ENCODE measurements at places on chromosomes 7 and 10.

DNA sequence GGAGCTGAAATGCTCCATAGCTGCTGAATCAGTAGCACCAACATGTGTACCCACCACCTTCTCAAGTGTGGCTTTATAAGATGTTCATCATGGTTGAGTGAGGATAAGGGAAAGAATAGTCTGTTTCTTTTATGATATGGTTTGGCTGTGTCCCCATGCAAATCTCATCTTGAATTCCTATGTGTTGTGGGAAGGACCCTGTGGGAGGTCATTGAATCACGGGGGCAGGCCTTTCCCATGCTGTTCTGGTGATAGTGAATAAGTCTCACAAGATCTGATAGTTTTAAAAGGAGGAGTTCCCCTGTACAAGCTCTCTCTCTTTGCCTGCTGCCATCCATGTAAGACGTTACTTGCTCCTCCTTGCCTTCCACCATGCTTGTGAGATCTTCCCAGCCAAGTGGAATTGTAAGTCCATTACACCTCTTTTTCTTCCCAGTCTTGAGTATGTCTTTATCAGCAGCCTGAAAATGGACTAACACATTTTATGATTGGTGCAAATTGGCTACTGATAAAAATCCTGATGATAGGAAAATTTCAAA lies 799.9 kb downstream of the TNS3 start:
- DNase-seq = no peak

DNA sequence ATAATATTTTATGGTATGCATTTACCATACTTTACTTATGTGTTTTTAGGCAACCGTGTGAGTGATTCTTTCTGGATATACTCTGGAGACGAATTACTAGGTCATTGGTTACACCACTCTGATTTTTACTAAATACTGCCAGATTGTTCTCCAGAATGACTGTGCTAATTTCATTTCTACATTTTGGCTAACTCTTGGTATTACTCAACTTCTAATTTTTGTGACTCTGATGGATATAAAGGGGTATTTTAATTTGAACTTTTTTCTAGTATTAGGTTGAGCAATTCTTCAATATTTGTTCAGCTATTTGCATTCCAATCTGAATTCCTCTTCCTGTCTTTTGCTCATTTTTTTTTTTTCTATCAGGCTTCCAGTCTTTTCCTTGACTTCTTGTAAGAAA lies 223.6 kb downstream of the MDFIC start:
- peak; percentile 92 for DNase-seq

- no peak for DNase-seq
Observed at GRCh38 chr7:41692251-41692650, 10.6 kb downstream of the INHBA start.

DNA sequence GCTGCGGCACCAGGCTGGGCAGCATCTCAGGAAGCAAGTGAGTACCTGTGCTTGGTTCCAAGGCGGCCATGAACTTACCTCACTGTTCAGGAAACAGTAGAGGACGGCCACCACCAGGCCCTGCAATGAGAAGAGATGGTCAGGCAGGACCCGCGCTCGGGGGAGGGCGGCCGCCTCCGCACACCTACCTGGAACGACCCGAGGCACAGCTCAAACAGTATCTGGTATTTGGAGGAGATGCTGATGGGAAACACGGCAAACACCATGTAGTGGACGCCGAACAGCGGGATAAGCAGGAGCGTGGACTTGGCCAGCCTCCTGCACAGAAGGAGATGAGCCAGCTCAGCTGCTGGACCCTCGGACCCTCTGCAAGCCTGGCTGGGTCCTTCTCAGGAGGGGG lies 112.9 kb downstream of the VIPR2 start:
- DNase-seq = no peak

DNA sequence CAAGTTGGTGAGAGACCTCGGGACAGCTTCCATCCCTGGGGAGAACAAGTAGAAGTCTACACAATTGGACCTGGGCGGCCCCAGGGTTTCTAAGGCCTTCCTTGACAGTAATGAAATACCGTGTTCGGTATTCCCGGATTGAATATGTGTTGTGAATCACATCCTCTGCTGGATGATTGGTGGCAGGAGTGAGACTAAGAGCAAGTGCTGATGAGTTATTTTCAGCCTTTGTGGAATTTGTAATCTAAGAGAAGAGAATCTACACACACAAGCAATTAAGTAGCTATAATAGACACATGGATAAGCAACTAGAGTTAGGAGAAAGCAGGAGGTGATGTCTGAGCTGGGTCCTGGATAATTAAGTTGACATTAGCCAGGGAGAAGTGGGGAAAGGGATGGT lies 64.8 kb upstream of the VWC2 start:
- DNase-seq = no peak

DNA sequence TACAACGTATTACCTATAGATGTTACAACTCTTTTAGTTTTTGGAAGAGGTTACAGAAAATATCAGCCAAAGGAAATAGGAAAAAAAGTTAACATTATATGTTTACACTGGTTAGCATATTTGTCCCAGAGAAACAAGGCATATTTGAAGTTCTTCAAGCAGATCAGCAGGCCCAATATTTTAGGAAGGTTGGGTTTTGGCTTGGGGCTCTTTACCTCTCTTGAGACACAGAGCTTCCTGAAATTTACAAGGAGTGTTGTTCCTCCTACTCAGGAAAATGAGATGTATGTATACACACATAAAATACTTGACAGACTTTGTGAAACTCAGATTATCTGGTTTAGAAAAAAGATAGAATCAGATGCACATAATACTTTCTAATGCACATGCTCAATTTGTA lies 323.6 kb downstream of the HGF start:
- no peak for DNase-seq

DNA sequence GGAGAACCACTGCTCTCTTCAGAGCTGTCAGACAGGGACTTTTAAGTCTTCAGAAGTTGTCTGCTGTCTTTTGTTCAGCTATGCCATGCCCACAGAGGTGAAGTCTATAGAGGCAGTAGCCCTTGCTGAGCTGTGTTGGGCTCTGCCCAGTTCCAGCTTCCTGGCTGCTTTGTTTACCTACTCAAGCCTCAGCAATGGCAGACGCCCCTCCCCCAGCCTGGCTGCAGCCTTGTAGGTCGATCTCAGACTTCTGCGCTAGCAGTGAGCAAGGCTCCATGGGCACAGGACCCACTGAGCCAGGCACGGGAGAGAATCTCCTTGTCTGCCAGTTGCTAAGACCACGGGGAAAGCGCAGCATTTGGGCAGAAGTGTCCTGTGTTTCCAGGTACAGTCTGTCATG lies 12.1 kb upstream of the CPA2 start:
- no peak for DNase-seq

DNA sequence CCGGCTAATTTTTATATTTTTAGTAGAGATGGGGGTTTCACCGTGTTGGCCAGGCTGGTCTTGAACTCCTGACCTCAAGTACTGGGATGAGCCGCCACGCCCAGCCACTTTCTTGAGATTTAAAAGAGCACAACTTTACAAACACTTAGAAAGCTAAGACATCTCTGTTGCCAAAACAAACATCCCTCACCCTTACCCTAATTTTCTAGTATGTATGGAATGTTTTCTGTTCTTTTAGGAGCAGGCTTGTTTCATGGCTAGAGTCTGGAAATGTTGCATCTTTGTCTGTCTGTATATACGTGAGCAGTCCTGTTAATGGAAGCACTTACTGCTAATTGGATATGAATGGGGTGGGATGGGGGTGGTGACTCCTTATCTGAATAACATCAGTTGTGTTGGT lies 2.9 kb downstream of the OLAH start:
- DNase-seq = peak; percentile 58

- DNase-seq = no peak
Observed at GRCh38 chr7:100369105-100369504, 4.2 kb upstream of the PILRA start.

DNA sequence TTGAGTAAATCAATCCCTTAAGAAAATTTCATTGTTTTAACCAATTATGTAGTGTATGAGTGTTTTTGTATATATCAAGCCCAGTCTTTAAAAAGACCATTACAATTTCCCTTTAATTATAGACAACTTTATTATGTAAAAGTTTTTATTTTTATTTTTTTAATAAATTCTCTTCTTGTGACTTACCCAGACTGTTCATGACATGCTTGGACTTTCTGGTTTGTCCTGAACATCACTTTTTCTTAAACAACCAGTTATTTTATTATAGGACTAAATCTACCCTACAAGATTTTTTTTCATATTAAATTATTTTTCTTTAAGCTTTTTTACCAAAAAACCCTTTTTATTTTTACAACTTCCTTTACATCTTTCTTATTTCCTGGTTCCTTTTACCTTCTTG lies 410.4 kb downstream of the ATRNL1 start:
- no peak for DNase-seq

DNA sequence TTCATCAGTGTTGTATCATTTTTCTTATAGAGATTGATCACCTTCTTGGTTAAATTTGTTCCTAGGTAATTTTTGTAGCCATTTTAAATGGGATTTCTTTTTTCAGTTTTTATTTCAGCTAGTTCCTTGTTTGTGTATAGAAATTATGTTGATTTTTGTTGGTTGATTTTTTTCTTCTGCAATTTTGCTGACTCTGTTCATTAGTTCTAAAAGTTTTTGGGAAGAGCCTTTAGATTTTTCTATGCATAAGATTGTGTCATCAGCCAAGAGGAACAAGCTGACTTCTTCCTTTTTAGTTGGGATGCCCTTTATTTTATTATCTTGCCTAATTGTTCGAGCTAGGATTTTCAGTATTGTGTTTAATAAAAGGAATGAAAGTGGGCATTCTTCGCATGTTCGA lies 222.2 kb upstream of the TEX47 start:
- no peak for DNase-seq

GRCh38 chr10:113959383-113959760 lies 84.3 kb upstream of the ADRB1 start:
- DNase-seq = no peak

DNA sequence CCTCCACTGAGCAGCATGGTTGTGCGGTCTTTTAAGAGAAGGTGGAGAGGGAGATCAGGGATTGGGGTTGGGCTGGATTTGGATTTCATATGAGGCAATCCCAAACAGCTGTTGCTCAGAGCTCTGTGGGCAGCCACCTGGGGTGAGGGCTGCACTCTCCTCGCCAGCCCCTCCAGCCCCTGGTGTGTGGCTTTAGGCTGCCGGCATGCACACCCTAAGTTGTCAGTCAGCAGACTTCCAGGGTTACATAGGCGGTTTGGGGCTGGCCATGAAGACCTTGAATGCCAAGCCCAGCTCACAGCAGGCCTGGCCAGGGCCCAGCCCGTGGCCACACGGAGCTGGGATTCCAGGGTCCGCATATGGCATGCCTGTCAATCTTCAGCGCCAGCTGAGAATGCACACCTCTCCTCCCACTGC lies 54.8 kb downstream of the ZMIZ1 start:
- peak; percentile 54 for DNase-seq

GRCh38 chr10:26579256-26580063 lies 118.0 kb upstream of the PDSS1 start:
- no peak for DNase-seq

DNA sequence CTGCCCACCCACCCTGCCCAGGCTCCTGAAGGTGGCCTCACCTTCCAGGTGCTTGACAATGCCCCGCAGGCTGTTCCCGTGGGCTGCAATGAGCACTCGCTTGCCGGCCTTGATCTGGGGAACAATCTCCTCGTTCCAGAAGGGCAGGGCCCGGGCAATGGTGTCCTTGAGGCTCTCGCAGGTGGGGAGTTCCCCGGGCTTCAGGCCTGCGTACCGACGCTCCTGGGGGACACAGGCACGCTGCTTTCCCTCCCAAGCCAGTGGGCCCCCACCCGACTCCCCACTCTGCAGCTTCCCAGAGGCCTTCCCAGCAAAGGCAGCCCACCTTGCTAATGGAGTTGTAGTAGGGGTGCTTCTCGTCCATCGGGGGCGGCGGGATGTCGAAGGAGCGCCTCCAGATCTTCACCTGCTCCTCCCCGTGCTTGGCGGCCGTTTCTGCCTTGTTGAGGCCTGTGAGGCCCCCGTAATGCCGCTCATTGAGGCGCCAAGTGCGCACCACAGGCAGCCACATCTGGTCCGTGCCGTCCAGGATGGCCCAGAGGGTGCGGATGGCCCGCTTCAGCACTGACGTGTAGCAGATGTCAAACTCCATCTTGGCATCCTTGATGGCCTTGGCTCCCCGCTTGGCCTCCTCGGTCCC lies 456 bp downstream of the PGAM2 start:
- no peak for DNase-seq

- DNase-seq = peak; percentile 79
Observed at GRCh38 chr7:27745064-27745583, 5.2 kb downstream of the TAX1BP1 start.

- no peak for DNase-seq
Observed at GRCh38 chr7:78542981-78543380, 744.4 kb downstream of the PHTF2 start.

GRCh38 chr10:61166065-61166464 lies 222.1 kb upstream of the RHOBTB1 start:
- no peak for DNase-seq

GRCh38 chr7:144775749-144776148 lies 60.1 kb downstream of the TPK1 start:
- DNase-seq = no peak

DNA sequence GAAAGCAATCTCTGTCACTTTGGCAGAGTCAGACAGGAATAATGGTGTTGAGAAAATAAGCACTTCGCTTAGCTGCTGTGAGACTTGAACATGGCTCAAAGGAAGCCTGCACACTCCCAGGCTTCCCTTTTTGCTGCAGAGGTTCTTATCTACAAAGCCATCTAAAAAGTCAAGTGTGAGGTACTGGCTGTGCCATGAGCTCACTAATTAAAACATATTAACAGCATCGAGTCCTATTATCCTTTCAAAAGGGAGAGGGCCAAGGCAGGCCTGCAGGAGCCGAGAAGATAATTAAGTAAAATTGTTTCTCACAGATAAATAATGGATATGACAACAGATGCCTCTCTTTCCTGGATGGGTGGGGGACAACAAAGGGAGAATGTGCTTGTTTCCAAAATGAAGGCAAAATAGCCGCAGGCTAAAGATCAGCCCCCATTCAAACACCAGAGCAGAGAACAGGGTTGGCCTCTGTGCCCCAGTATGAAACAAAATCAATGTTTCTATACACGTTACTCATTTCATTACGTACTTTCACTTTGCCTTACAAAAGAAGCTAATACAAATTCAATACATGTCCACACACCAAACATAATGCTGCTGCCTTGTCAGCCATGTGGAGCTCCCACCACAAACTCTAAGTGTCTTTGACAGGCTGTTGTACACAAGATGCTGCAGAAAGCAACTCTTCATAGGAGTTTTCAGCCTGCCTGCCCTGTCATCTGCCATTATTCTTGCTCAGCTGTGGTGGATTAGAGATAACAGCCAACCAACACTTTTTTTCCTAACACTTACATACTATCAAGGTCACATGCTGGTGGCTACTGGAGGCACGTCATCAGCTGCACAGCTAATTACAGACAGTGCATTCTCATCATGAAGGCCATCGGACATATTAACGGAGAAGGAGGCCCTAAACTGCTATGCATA lies 55.3 kb downstream of the ELAPOR2 start:
- no peak for DNase-seq

GRCh38 chr10:1297566-1298301 lies 241.5 kb downstream of the WDR37 start:
- no peak for DNase-seq
